Fibroblast of mammary gland (primary cell): ENCODE measurements at places on chromosomes 7 and 10.

GRCh38 chr7:91949221-91950009 is 8.8 kb downstream of the AKAP9 start:
- DNase-seq, result no peak

DNA sequence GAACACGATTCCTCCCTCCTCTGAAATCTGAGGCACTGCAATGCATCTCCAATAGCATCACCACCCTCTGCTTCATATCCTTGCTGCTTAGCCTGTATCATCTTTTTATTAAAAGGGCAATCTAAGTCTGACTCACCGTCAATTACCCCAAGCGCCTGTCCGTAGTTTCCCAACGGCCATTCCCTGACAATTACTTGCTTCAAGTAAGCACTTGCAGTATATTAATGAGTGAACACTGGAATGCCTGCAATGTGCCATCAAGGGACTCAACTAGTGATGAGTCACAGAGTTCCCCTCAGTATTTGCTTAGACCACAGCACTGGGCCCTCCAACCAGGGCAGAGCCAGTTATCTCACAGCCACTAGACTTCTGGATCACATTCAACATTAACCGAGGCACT is 19.5 kb upstream of the PPP1R3C start:
- peak; percentile 95 for DNase-seq

DNA sequence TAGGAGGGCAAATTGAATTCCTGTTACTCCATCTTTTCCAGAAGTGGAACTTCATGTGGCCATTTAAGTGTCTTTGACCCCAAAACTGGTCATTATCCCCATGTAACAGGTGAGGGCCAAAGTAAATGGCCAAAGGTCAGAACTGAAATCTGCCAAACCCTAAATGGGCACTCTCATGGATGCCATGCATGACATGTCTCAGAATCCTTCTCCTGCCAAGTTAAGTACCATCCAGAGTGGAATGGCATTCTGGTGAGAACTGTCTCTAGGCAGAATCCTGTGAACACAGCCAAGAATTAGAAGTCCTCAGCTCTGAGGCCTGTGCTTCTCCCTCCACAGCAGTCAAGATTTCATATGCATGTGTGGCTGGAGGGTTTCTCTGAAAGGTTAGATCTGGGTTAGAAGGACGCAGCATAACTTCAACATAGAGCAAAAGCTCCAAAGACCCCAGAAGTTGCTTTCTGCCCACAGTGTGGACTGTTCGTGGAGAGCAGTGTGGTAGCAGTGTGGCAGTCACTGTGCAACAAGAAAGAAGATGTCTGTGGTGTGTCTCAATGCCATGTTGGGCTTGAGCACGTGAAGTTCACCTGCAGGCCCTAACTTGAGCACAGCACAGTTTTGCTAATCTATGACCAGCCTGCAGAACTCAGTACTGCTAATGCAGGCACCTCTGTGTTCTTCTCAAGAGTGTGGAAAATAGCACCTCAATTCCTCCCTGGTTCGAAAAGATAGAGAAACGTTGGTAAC is 121.3 kb downstream of the ADCY1 start:
- no peak for DNase-seq

- DNase-seq, result no peak
These were observed 513.6 kb upstream of the FOXK1 start for GRCh38 chr7:4168541-4168940.

GRCh38 chr10:127945341-127945758 is 38.4 kb downstream of the PTPRE start:
- peak; percentile 76 for DNase-seq

DNA sequence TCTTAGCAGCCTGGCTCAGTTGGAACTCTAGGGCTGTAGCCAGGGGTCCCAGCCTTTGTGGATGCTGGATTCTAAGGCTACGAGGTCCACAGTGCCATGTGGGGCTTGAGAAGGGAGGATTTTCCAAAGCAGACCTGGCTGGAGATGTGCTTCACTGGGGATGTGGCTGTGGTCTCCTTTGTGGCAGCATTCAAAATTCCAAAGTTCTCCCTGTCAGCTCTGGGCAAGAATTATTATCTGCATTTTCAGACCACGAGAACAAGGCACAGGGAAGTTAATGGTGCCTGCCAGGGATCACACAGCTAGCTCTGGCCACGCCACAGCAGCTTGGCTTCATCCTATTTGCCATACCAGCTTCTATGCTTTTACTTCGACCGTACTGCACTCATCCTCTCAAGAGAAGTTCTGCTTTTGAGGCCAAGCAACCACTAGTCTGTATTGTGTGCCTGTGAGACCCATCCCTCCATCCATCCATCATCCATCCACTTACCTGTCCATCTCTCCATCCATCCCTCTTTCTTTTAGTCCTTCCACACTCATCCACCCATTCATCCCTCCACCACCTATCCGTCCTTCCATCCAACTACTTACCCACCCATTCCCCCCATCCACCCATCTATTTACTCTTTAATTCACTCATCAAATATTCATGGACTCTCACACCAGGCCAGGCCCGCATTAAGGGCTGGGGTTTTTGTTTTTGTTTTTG is 71.5 kb downstream of the ZMIZ1 start:
- no peak for DNase-seq

GRCh38 chr10:30037620-30038336 is 21.6 kb downstream of the JCAD start:
- no peak for DNase-seq

DNA sequence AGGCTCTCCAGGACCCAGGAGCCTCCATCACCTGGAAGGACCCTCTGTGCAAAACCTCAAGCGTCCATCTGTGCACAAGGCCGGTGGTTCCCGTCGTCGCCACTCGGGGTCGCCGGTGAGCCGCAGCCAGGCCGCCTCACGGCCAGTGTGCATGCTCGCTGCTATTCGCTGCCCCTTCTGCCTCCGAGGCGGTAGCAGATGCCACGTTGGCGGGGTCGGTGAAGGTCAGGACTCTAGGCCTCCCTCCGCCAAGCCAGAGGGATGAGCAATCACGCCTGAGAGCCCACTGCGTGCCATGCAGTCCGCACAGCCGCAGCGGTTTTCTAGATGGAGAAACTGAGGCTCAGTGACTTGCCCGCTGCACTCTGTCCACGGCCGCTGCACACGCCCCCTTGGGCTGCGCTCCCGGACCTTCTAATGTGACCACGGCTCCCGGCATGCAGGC is 5.7 kb downstream of the UPK3B start:
- peak; percentile 40 for DNase-seq

DNA sequence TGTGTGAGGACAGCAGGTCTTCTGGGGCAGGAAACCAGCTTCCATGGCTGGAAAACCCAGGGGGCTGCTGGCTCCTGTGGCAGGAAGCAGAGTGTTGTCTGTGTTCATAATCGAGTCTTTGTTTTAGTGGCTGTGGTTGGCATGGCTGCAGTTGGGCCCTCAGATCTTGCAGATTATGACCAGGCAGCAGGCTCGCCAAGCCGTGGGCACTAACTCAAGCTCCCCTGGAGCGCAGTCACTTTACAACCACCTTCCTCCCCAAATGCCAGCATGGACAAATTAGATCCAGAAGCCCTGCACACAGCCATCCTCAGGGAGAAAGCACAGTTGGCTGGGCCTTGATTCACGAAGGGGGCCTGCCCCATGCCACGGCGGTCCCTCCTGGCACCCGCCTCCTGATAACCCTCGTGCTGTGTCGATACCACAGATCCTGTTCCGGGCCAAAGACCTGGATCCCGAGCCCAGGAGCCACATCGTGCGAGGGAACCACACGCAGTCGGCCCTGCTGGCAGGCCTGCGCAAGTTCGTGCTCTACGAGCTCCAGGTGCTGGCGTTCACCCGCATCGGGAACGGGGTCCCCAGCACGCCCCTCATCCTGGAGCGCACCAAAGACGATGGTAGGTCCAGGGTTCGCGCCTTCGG is 552.5 kb upstream of the FOXK1 start:
- DNase-seq, result no peak

DNA sequence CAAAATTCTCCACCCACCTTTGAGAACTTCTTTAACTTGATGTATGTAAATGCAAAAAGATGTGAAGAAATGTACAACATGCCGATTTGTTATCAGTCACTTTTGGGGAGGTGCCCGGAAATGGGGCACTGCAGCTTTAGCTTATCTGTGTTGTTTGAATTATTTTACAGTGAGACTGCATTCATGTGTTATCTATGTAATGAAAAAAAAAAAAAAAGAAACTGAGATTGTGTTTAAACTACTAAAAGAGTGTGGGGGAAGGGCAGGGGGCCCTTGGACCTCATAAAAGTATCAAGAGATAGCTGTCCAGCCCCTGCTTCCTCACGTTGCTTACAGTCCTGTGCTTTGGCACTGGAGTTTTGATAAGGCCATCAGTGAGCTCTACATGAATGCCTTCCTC is 259.4 kb downstream of the STK31 start:
- no peak for DNase-seq

DNA sequence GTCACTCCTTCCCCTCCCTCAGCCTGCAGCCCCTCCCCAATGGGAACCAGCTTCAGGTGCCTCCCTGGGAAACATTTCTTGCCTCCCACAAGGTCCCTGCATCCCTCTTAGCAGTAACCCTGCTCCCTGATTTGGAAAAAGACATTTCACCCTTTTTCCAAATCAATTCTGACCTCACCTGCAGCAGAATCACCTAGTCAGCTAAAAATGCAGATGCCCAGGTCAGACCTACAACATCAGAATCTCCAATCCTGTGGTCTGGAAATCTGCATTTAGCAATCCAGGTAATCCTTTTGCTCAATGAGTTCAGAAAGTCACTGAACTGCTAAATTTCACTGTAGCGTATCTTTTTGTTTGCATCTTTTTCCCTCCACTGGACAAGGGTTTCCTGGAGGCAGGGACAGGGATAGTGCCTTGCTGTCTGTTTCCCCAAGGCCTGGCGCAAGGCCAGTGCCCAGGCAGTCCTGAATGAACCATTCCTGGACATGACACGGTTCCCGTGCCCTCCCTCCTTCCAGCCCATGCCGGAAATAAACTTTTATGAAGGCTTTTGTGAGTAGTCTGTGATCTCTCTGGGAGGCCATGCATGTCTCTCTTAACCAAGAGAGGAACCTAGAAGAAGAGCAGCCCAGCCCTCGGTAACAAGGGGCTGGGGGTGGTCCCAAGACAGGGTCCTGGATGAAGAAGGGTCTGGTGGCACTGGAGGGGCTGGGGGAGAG is 44.0 kb downstream of the COL13A1 start:
- DNase-seq, result no peak

- DNase-seq, result no peak
These were observed 123.4 kb upstream of the ZNF746 start for GRCh38 chr7:149620961-149621360.

DNA sequence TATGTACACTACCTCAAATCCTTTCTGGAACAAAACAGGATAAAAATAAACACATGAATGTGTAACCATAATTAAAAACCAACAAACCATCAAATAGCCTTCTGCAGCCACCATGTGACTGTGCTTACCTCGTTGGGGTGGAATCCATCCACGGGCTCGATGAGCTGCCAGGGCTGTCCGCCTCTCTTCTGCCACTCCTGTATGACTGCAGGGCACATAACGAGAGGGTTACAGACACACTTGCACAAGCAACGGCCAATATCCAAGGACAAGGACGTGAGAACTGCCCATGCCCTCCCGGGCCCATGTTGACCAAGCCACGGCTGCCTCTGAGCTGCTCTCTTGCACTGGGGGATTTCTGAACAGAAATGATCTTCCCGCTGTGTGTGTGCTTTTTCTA is 132.2 kb downstream of the ANLN start:
- no peak for DNase-seq

- no peak for DNase-seq
These were observed 56.7 kb upstream of the TFEC start for GRCh38 chr7:116087291-116087690.

GRCh38 chr10:11909618-11910017 is 86.5 kb downstream of the PROSER2 start:
- DNase-seq, result no peak

DNA sequence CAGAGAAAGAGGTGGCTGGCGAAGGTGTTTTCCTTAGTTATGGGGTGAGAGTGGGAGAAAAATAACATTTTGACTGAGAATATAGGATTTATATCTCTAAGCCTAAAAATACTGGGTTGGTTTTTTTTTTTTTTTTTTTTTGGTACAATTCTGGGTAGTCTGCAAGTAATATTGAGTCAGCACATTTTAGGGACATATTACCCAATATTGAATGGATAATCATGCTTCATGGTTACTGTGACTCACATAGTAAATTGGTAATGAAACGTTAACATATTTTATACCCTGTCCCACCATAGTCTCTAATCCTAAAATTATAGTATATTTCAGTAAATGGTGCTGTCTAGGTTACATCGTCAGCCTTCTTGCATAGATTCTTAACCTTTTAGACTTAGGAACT is 91.4 kb downstream of the TPST1 start:
- peak; percentile 87 for DNase-seq

GRCh38 chr7:25789701-25790640 is 362.0 kb upstream of the NFE2L3 start:
- no peak for DNase-seq

- no peak for DNase-seq
These were observed 37.0 kb upstream of the PDCD4 start for GRCh38 chr10:110834629-110835301.

GRCh38 chr10:117268907-117269306 is 28.0 kb downstream of the SLC18A2 start:
- no peak for DNase-seq

GRCh38 chr10:47179291-47179647 is 120.7 kb upstream of the GDF10 start:
- no peak for DNase-seq

DNA sequence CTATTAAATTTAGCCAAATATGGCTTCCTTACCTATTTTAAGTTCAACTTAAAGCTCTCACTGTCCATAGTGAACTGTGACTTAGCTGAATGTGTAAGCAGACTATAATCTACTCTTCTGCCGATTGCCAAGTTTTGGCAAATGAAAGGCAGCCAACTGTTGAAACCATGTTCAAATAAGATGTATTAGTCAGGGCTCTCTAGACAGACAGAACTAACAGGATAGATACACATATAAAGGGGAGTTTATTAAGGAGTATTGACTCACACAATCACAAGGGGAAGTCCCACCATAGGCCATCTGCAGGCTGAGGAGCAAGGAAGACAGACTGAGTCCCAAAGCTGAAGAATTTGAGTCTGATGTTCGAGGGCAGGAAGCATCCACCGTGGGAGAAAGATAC is 837.7 kb upstream of the AUTS2 start:
- DNase-seq, result peak; percentile 5

- peak; percentile 19 for DNase-seq
These were observed 6.5 kb downstream of the STAMBPL1 start for GRCh38 chr10:88886557-88886956.

DNA sequence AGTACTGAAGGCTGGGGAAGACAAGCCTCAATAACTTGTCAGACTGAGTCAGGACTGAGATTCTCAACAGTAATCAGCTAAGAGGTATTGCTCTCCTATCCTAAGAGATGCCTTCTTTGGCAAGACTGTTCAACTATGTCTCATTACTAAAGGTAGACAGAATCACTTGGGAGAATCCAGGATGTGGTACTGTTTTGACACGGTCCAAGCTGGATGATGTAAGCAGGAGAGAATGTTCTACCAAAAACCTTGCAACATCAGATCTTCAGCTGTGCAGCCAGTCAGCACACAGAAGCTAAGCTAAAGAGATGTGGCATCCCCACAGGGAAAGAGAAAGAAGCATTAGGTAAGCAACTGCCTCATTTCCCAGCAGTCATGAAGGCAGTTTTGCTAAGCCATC is 391.4 kb downstream of the NRG3 start:
- DNase-seq, result peak; percentile 93

GRCh38 chr10:88541116-88541626 is 41.9 kb downstream of the RNLS start:
- DNase-seq, result peak; percentile 84
